ENCODE measurements at places on chromosomes 2 and 18.

GRCh38 chr2:148048475-148049221, 27.8 kb downstream of the MBD5 start:
- DNase-seq, result no peak

DNA sequence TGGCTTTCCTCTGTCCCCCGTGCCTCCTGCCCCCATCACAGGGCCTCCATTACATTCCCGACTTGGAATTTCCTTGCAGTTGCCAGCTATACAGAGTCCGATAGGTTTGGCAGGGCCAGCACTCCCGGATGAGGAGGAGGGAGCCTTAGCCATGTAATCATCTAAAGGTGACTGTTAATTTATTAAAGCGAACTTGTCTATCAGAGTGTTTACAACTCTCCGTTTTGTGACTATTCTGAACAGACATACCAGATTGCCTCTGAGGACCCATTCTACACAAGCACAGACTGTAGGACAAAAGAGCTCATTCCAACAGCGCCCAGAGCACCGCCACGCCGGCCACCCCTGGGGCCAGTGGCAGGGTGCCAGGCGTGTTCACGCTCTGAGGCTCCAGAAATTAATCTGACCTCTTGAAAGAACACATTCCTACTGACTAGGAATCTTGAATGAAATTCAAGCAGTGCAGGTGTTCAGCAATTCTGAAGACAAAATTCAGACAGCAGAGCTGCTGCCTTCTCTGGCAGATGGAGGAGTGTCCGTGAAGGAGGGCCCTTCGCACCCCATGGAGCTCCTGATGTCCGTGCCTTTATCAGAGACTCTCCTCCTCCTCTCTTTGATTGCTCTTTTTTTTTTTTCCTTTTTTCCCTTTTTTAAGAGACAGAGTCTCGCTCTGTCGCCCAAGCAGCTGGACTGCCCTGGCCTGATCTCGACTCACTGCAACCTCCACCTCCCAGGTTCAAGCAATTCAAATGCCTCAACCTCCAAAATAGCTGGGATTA, 58.1 kb upstream of the RALBP1 start:
- DNase-seq, result no peak

DNA sequence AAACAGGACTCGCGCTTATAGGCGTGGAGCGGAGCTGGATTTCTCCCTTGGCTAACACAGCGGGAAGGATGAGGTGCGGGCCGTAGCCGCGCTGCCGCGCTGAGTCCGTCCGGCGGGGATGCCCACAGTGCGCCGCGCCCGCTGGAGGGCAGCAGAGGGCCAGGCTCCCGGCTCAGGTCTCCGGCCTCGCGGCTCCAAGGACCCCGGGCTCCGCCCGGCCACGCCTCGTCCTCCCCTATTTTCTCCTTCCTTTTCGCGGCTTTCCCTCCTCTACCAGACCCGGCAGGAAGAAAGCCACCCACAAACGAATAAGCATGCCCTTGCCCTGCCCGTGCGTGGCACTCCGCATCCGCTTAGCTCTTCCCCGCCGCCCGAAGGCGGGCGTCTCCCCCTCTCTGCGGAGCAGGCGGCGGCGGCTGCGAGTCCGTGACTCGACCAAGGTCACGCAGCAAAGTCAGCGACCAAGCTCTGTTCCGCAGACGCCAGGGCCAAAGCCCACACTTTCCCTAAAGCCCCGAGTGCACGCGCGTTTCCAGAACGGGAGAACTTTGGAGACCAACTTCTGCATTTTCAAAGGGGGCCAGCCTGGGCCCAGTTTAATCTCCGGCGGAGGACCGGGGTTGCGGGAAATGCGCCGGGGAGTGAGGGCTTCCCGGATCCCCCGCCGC, 48.5 kb downstream of the KCNIP3 start:
- DNase-seq, result peak; percentile 67

DNA sequence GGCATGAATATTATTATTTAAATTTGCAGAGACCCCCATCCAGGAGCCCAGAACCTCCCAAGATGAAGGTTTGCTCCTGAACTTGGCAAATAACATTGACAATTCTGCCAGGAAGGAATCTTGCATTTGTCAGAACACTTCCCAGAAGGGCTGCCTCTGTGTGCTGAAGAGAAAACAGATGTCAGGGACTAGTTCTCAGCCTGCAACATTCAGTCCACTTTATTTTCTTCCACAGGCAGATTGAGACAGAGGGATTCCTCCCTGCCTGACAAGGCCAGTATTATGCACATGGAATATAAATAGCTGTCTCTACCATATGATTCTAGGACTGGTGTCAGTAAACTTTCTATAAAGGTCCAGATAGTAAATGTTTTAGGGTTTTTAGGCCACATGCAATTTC, 171.5 kb upstream of the SIX2 start:
- DNase-seq, result no peak

DNA sequence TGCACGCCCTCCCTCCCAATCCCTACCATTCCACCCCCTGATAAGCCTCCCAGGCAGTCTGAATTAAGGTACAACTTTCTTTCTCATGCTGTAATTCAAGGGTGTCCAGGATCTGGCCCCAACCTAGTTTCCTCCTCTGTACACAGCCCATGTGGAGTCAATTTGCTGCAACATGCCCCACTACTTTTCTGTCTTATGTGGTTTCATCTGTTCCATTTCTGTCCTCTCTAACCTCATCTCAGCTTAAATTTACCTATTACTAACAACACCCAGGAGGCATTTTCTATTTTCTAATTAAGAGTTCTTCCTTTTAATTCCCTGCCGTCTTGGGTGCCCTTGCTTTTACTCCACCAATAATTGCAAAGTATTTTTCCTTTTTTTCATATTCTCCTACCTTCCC, 10.0 kb downstream of the PPP4R1 start:
- no peak for DNase-seq

- DNase-seq, result peak; percentile 40
These were observed 167.1 kb downstream of the ZFP36L2 start for GRCh38 chr2:43059183-43059897.

- DNase-seq, result no peak
These were observed 110.8 kb downstream of the SMAD7 start for GRCh38 chr18:48839819-48840490.

DNA sequence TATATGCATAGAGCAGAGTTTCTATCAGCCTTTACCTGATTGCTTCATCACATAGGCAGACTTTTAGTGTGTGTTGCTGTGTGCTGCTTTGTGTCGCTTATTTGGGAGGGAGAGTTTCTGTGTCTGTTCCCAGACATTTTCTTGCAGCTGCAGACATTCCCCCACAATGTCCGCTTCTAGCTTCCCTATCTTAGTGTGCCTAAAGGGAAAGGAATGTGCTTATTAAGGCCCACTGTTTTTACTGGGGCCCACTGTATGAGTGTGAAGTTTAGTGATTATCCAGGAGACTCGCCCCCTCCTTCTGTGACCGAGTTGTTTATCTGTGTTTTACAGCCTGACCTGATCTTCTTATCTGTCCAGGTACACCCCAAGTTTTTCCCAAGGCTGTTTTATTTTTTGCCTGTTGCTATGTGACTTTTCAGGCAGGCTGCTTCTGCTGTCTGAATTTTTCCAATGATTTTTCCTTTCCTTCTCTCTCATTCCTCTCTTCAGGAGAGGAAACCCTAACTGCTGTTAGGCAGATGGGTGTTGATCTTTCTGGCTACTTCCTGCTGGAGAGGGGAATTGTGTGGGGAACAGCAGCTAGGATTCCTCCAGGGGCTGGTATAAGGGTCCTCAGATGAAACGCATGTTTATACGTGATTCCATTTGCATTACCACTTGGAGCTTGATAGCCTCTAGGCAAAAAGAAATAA, 47.6 kb downstream of the STK17B start:
- no peak for DNase-seq

- DNase-seq, result no peak
These were observed at the start of gene LRRTM1 for GRCh38 chr2:80303909-80304837. Gene LRRTM1, minus strand, starts transcription at chr2:80304752. Its CDS starts 933 bp downstream, at chr2:80303819.

- no peak for DNase-seq
These were observed 45.5 kb downstream of the EIPR1 start for GRCh38 chr2:3332133-3332532.

GRCh38 chr18:42954887-42955286, 160.6 kb downstream of the RIT2 start:
- DNase-seq, result no peak

GRCh38 chr2:38797250-38797676, 19.3 kb downstream of the GEMIN6 start:
- no peak for DNase-seq

GRCh38 chr2:192053921-192054320, 140.8 kb downstream of the TMEFF2 start:
- no peak for DNase-seq

GRCh38 chr18:62080172-62080900, 106.5 kb downstream of the PIGN start:
- no peak for DNase-seq

DNA sequence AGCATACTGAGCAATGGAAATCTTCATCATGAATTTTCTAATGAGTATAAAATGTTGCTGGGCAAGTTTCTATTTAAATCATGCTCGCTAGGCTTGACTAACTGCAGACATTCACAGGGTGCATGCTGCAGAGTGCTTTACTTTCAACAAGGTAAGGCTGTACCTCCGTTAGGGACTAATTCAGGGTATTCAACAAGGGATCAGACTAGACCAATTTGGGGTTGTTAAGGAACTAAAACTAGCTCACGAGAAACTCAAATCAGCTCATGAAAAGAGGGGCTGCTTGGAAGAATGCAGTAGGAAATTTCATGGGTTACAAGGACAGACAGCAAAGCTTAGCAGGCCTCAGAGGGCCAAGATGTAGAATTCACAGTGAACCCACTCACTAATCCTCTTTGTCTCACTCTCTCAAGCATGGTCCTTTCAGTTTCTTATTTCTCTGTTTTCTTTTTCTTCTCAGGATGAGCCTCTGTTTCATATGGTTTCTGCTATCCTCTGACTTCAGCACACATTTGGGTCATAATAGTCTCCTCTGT, 2.2 kb downstream of the MYO3B start:
- DNase-seq, result no peak

GRCh38 chr2:10301941-10302478, 694 bp upstream of the HPCAL1 start:
- no peak for DNase-seq

DNA sequence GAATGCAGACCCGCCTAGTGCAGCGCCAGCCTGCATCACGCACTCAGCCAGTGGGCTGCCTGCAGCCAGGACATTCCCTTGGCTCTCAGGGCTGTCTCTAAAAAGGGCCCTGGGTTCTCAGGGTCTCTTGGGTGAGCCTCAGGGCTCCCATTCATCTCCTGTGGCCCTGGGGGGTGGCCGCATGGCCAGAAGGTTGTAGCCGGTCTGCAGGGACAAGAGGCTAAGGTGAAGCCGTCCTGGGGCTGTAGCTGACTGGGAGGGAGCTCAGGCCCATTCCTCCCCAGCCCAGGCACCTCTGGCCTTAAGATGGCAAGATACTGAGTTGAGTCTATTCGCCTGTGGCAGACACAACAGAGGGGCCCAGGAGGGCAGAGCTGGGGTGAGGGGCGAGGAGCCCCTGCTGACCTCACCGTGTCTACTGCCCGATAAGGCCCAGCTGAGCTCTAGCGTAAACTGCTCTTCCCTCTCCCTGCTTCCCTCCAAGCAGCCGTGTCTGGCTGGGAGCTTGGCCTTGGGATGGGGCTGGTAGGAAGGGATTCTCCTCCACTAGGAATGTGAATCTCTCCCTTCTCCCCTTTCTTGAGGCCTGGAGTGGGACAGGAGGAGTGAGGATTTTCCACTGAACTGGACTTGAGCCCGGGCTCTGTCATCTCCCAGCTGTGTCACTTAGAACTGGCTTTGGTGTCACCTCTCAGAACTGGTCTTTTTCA, 37.9 kb downstream of the INHBB start:
- peak; percentile 3 for DNase-seq

GRCh38 chr18:8375249-8375648, 234.0 kb upstream of the RAB12 start:
- DNase-seq, result no peak

- DNase-seq, result no peak
These were observed 12.3 kb downstream of the MAP3K20 start for GRCh38 chr2:173087793-173088496.

- no peak for DNase-seq
These were observed 16.3 kb upstream of the CDH2 start for GRCh38 chr18:28193177-28193778.

- no peak for DNase-seq
These were observed 1.2 kb upstream of the SKA1 start for GRCh38 chr18:50373561-50374219.

All from activated naive CD4-positive, alpha-beta T cell treated with anti-CD3 and anti-CD28 coated beads, Interleukin-2, amount 50 U/mL, for 16 hours (primary cell).